ENCODE measurements at places on chromosomes 1 and 21. TPM values are rescaled to one million over a fixed set of nuclear protein-coding genes. Genes with fewer than 3 reads are reported as not detected.

DENND4B gene
- 98.0 TPM for total RNA-seq

PMF1 gene
- total RNA-seq = 85.6 TPM

HNRNPCL4 gene
- total RNA-seq = not detected

TBX19 gene
- 1.8 TPM for total RNA-seq

GPR25 gene
- not detected for total RNA-seq

KRTAP20-2 gene
- total RNA-seq = not detected

ASAP3 gene
- total RNA-seq = 1.0 TPM

CCDC185 gene
- total RNA-seq = not detected

ZMYND12 gene
- 0.50 TPM for total RNA-seq

SPATA46 gene
- not detected for total RNA-seq

RNU1-1 gene
- 2,371 TPM for total RNA-seq

GPX7 gene
- total RNA-seq = 14.0 TPM

PTGFR gene
- total RNA-seq = not detected

FAM72C gene
- total RNA-seq = 11.8 TPM

TTC22 gene
- 3.6 TPM for total RNA-seq

CD84 gene
- 37.3 TPM for total RNA-seq

TSPAN1 gene
- total RNA-seq = not detected

CD244 gene
- total RNA-seq = not detected

GNAI3 gene
- 11.6 TPM for total RNA-seq

PLPPR4 gene
- total RNA-seq = not detected

RGS1 gene
- total RNA-seq = 151 TPM

S1PR1 gene
- 170 TPM for total RNA-seq

B3GALT2 gene
- total RNA-seq = 1.8 TPM

RHBG gene
- not detected for total RNA-seq

ZBTB8A gene
- total RNA-seq = 0.26 TPM

IRF2BP2 gene
- 134 TPM for total RNA-seq

AMY1A gene
- total RNA-seq = not detected

MIA3 gene
- total RNA-seq = 31.2 TPM

IGSF3 gene
- 10.0 TPM for total RNA-seq

PBX1 gene
- total RNA-seq = 0.22 TPM

PTPN14 gene
- 0.66 TPM for total RNA-seq

CHIT1 gene
- total RNA-seq = 2.8 TPM

PPP1R8 gene
- total RNA-seq = 41.0 TPM

LCE2B gene
- not detected for total RNA-seq

RAB25 gene
- total RNA-seq = 1.2 TPM

FCGR2B gene
- not detected for total RNA-seq
